ENCODE measurements at places on chromosomes 2 and 18.

DNA sequence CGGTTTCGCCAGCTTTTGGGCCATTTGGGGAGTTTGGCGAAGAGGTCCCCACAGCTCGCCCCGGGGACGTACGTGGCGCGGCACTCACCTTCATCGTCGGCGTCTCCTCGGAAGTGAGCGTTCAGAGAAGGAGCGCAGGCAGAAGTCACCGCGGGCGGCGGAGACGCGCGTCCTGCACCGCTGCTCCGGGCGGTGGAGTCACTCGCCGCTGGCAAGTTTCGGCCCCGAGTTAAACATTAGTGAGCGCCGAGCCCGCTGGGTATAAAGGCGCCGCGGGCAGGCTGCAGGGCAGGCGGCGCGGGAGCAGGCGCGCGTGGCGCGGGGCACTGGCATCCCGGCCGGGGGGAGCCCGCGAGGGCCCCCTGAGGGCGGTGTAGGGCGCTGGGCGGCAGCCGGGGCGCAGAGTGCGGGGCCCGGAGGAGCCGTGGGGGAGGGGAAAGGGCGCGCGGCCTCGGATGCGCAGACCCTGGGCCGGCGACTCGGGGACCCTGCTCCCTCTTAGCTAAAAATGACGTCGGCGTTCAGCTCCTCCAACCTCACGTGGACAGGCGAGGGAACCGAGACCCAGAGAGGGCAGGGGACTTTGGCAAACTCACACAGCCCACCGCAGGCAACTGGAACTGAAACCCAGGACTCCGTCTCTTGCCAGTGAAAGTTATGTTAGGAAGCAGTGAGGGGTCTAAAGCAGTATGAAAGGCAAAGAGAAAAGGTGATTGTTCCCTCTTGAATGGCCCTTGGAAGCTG lies at the start of gene DPP4:
TSS of gene DPP4 (minus strand) at position 328 of the 744 bp plus-strand sequence. CDS start at position 94, 234 bp downstream.
- no peak for DNase-seq

DNA sequence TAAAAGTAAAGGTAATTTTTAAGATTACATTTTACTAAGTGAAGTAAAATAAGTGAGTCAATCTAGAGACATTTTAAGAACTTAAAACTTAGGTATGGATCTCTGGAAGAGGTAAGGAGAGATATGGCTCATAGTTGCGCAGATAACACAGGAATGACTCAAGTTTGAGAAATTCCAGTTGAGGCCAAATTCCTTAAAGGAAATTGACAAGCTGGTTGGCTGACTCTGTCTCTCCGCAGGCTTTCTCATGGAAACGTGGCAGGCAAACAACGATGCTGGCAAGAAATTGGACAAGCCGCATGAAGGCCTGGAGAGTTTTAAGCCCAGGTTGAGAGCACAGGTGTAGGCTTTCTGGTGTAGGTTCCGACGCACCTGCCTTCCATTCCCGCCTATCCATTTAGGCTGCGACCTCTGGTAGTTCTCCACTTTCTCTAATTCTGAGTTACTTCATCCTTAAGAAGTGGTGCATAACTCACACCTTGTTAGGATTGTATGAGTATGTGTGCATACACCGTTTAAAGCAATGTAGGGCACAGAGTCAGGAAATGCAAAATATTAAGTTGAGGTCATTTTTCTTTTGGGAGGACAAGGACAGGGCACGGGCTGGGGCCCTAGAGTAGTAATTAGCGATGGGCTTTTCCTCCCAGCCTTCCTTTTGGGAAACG lies 589 bp upstream of the DAW1 start:
- DNase-seq, result no peak

DNA sequence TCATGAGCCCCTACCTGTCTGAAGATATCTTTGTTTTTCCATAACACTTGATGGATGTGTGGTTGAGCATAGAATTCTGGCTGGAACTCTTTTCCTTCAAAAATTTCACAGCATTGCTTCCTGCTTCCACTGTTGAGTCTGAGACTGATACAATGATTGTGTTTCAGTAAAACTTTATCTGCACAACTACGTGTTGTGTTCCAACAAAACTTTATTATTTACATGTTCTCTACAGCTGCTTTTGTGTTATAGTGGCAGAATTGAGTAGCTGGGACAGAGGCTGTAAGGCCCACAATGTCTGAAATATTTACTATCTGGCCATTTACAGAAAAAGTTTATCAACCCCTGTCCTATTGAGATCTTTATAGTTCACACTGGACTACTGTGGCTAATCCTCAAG lies 275.3 kb downstream of the PHLPP1 start:
- no peak for DNase-seq

DNA sequence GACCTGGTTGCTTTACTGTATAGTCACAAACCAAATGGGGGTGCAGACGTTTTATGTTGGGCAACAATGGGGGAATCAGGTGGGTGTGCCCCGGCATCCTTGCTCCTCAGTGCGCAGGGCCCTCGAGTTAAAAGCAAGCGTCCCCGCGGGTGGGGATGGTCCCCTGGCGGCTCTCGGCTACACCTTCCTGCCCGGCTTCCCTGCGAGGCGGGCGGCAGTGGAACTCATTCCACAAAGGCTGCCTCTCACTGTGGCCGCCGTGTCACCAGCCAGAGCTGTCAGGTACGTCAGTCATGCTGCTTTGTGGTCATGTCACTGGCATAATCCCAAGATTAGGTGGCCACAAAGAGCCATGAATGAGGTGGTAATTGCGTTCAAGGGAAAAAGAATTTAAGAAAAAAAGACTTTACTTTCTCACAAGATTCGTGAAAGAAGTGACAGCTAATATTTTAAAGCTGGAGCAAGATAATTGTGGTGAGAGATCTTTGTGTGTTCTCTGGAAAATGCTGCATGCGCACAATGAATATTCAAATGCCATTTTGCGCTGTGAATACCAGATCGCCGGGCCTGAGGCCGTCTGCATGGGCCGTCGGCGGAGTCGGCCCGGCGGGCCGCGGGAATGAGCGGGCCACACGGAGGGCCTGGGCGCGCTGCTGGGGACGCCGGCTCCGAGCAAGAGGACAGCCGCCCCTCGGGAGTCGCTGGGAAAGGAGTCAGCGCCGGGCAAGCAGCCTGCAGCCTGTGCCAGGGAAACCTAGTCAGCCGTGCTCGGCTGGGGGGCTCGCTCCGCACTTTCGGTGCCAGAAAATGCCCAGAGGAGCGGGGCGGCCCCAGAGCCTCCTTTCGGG lies 82.3 kb upstream of the LDLRAD4 start:
- no peak for DNase-seq

GRCh38 chr2:218983934-218984238 lies 1.1 kb downstream of the FEV start:
- DNase-seq, result no peak

GRCh38 chr2:239471011-239471792 lies 70.4 kb upstream of the HDAC4 start:
- no peak for DNase-seq

GRCh38 chr2:237261327-237261726 lies 152.6 kb downstream of the COL6A3 start:
- DNase-seq, result no peak

- DNase-seq, result no peak
These were observed 225.9 kb upstream of the RASGRP3 start for GRCh38 chr2:33250417-33251029.

- no peak for DNase-seq
These were observed 173.3 kb upstream of the ZFP36L2 start for GRCh38 chr2:43399515-43400264.

DNA sequence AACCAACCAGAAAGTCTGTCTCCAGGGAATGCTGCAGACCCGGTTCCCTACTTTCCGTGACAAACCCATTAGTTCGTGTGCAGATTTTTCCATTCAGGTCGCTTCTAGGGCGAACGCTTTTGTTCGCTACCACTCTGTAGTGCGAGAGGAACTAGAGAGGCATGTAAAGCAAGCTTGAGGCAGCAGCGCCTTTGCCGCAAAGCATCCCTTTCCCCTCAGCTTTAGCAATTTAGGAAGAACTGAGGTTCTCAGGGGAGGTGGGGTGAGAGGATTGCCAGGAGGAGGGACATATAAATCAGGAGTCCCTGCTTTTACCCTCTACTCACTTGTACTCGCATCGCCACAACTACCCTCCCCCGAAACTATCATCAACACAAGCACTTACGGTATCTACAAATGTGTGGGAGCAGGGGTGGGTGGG lies 748 bp upstream of the ZNF804A start:
- DNase-seq, result no peak

GRCh38 chr2:1709946-1710560 lies 34.3 kb downstream of the PXDN start:
- DNase-seq, result no peak

- DNase-seq, result no peak
These were observed 82.8 kb upstream of the SEC11C start for GRCh38 chr18:59056706-59057492.

- no peak for DNase-seq
These were observed 29.7 kb upstream of the CCDC178 start for GRCh38 chr18:33470216-33470615.

DNA sequence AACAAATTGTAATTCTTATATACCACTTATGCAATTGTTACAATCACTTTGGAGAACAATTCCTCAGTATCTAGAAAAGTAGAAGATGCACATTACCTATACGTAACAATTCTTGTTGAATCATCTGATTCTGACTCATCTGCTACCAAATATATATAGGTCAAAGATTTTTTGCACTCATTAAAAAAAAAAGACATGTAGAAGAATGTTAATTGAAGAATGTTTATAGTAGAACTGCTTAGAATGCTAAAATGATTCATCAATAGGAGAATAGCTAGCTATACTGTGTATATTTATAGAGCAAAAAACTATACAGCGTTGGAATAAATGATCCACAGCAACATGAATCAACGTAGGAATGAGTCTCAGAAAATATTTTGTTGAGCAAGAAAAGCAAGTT lies 29.5 kb upstream of the STAT1 start:
- DNase-seq, result no peak

DNA sequence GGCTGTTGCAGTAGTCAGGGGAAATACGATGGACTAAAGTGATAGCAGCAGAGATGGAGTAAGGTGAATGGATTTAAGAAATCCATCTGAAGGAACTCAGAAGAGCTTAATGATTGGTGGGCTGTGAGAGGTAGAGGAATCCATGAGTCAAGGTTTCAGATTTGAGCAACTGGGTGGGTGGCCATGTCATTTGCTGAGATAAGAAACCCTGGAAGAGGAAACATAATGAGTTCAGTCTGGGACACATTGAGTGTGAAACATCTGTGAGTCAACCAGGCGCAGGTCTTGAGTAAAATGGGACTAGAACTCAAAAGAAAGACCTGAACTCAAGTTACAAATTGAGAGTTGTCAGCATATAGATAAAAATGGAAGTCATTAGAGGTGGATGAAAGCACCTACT lies 19.7 kb upstream of the ASNSD1 start:
- DNase-seq, result no peak

DNA sequence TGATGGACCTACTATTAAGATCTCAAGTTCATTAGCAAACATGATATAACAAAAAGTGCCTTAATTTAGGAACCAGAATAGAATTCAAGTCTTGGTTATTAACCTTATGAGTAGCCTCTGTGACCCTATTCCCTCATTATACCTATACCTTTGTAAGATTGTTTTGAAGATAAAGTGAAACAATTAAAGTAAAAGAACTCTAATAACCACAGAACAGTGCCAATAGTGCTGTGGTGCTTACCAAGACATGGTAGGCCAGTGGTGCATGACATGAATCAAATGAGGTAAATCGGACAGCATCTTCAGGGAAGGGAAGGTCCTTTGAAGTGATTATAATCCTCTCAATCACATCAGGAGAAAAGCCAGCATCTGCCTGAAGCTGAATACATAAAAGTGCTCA lies 36.4 kb downstream of the METTL4 start:
- no peak for DNase-seq

DNA sequence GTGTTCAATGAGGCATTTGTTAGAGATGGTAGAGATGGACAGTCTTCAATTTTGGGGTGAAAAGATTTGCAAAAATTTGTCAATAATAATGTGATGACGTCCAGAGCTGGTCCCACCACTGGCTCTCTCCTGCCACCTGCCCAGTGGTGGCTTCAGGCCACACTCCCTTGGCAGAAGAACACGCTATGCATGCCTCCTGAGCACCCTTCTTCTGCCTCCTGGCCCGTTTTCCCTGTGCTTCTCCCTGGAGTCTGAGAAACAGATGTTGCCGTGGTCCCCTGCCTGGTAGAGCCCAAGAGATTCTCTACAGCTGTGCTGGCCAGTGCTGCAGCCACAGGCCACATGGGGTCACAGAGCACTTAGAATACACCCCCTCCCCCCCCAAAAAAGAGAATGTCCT lies 33.6 kb downstream of the INPP5D start:
- no peak for DNase-seq

- no peak for DNase-seq
These were observed 84.3 kb downstream of the PPP1R1C start for GRCh38 chr2:182069908-182070307.

- DNase-seq, result no peak
These were observed 47.8 kb downstream of the TRAPPC12 start for GRCh38 chr2:3427272-3427671.

DNA sequence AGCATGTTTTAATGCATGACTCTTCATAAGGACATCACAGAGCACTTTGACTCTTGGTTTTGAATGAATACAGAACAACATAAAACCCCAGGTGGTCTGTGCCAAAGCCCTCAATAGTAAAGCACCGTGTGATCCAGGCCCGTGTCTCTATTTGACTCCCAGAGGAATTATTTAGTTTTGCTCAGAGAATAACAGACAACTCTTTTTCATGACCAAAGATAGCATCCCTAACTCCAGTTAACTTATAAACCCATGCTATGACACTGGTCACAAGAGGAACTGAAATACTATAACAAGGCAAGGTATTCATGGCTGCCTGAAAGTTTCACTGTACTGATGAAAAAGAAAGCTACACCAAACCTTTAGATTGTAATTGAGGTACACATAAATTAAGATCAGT lies 128.4 kb downstream of the IKZF2 start:
- no peak for DNase-seq

GRCh38 chr2:142687509-142687908 lies 190.0 kb upstream of the KYNU start:
- DNase-seq, result no peak

DNA sequence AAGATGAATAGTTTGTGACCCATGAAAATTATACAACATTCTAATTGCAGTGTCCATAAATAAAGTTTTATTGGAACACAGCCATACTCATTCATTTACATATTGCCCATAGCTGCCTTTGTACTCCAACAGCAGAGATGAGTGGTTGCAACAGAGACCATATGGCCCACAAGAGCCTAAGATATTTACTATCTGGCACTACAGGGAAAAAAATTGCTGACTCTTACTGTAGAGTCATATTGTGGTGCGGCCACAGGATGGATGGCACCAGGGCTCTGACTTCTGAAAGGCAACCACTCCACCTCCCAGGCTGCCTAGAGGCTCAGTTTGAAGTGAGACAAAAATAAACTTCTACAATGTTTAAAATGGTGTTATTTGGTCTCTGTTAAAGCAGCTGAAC lies 404.0 kb upstream of the ATP5MC3 start:
- DNase-seq, result no peak
